Spinal cord (tissue), 10 donors: ENCODE measurements at places on chromosomes 2 and 18. TPM values are rescaled to one million over a fixed set of nuclear protein-coding genes. Genes with fewer than 3 reads are reported as not detected.

- no peak overlapping the region for H3K27ac ChIP-seq
- H3K27me3 ChIP-seq: no peaks in the 10 kb centered on the region
- peaks cover 68% of the 10 kb centered on the region for H3K36me3 ChIP-seq
- no peak for DNase-seq
- H3K4me3 ChIP-seq: no peak overlapping the region
- peaks cover 3% of the 10 kb centered on the region for H3K4me1 ChIP-seq
Measured at GRCh38 chr2:239086325-239087020, 238.6 kb downstream of the TWIST2 start.

CD207 gene
- total RNA-seq: not detected

DNA sequence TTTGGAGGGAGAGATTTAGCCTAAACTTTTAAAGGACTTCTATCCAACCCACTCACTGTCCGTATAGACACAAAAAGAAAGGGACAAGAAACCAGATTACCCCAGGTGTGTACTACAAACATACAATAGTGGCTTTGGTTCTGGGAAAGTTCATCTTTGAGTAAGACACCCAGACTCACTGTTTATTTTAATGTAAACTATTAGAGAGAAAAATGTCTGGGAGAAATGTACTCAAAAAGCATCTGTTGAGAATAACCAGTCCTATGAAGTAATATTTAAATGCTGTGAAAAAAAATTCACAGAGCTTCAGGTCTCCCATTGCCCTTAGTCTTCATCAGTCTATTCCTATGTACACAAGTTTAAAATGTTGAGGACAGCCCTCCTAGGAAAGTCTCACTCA is 107.5 kb downstream of the SLC8A1 start:
- H3K27ac ChIP-seq: no peak overlapping the region
- H3K27me3 ChIP-seq: no peaks in the 10 kb centered on the region
- no peak overlapping the region for H3K4me3 ChIP-seq
- no peaks in the 10 kb centered on the region for H3K4me1 ChIP-seq

DNA sequence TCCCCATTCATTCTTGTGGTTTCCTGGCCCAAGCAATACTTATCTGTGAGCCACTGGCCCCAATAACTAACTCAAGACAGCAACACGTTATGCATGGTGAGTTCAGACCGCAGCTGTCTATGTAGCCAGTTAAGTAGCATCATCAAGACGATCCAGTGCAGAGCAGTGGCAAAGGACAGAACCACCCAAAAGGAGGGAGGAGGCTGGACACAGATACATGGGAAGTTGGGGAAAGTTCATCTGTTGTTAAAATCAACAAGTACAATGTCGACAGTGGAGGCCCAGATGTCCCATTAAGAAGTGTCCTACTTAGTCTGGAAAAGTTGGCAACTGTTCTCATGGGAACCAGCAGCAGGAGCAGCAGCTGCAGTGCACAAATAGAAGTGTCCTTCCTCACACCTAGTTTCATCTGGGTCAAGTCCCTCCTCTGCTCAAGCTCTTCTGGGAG is 106.9 kb upstream of the THOC1 start:
- H3K4me3 ChIP-seq: no peak overlapping the region
- no peaks in the 10 kb centered on the region for H3K27me3 ChIP-seq
- peaks cover 23% of the 10 kb centered on the region for H3K4me1 ChIP-seq
- no peak for DNase-seq
- H3K27ac ChIP-seq: peak overlapping the region; percentile 50
- no peaks in the 10 kb centered on the region for H3K36me3 ChIP-seq

SPATA3 gene
- total RNA-seq: not detected

PREPL gene
- 118 TPM for total RNA-seq

- no peak overlapping the region for H3K27ac ChIP-seq
- no peaks in the 10 kb centered on the region for H3K36me3 ChIP-seq
- DNase-seq: no peak
- no peak overlapping the region for H3K4me3 ChIP-seq
- H3K4me1 ChIP-seq: no peaks in the 10 kb centered on the region
Measured at GRCh38 chr2:80638783-80639182, 334.2 kb upstream of the LRRTM1 start.

DNA sequence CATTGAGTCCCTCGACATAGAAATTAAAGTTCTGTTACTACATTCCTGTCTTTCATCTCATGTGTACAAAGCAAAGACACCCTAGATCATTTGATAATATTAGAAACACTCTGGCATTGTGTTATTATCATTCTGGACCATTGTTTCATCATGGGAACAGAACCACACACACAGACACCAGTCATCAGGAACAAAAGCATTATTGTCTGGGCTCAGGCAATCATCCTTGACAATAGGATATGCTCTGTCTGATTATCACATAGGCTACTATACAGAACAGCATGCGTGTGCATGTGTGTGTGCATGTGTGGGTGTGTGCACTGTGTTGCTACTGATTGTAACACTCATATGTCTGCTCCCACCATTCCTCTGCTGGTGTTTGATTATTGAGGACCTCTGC is 242.5 kb downstream of the SH3BP4 start:
- no peak overlapping the region for H3K27ac ChIP-seq
- H3K4me3 ChIP-seq: no peak overlapping the region
- no peak for DNase-seq
- no peaks in the 10 kb centered on the region for H3K27me3 ChIP-seq

DNA sequence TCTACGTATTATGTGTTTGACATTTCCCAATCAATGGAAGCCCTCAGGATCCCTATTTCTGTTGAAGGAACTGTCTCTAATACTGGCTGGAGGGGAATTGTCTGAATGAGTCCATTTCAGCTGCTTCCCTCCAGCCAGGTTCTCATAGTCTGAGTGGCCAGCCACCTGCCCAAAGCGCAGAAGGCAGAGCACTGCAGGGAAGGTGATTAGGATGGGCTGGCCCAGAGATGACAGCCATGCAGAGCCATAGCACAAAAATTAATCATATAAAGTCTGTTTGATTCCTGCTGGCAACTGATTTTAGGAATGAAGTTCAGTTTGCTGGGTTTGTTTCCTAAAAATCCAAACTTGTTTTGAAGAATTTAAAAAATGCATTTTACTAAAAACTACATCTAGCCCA is 327.1 kb downstream of the ETAA1 start:
- H3K27me3 ChIP-seq: no peaks in the 10 kb centered on the region
- H3K4me3 ChIP-seq: no peak overlapping the region
- no peaks in the 10 kb centered on the region for H3K36me3 ChIP-seq
- H3K4me1 ChIP-seq: no peaks in the 10 kb centered on the region
- no peak overlapping the region for H3K27ac ChIP-seq
- no peak for DNase-seq
